ENCODE measurements at places on chromosomes 1 and 21.

DNA sequence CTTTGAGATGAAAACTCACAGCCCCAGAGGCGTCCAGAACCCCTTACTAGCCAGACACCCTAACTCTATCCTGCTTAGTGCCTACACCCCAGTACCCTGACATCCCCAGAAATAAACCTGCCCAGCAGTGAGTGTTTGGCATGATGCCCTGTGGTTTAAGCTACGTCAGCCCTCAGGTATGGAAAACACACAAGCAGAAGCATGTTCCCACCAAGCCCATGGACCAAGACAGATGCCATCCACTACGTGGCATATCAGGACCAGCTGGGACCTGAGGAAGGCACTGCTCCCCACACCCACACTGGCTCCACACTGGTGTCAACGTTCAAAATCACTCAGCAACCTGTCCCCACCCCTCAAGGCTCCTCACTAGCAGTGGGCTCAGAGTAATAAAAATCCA, 116.4 kb downstream of the SYT2 start:
- DNase-seq, result peak; percentile 20

GRCh38 chr1:160296036-160296435, 11.1 kb upstream of the PEX19 start:
- DNase-seq, result peak; percentile 18

DNA sequence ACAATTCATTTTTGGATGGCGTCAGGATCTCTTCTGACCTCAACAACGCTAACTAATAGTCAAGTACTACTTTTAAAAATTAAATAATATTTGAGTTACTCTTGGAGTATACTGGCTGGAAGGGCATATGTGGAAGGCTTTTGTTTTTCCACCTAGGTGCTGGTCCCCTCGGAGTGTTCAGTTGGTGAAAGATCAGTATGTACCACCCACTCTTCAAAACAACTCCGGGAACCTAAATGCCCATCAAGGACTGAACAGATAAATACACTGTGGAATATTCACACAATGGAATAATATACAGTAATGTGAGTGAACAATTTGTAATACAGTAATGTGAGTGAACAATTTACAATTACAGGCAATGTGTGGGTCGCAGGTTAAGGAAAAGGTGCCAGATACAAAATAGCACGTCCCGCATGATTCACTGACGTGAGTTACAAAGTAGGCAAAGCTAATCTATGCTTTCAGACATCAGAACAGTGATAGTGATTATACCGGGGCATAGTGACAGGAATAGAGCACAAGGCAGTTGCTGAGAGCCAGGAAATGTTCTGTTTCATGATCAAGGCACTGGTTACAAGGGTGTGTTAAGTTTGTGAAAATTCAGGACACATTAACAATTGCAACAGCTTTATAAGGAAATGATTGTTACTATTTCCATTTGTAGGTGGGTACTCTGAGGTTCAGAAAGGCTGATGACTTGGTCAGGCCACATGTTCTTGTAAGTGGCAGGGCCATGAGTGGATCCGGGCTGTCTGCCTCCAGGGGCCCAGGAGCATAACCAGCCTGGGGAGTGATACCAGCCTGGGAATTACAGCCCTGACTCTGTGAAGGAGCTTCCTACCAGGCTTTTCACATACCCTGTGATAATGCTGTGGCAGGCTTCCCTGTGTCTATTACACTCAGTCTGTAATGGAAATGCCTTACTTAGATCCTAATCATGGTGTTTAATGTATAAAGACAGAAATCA, 59.3 kb upstream of the ABCD3 start:
- DNase-seq, result no peak

DNA sequence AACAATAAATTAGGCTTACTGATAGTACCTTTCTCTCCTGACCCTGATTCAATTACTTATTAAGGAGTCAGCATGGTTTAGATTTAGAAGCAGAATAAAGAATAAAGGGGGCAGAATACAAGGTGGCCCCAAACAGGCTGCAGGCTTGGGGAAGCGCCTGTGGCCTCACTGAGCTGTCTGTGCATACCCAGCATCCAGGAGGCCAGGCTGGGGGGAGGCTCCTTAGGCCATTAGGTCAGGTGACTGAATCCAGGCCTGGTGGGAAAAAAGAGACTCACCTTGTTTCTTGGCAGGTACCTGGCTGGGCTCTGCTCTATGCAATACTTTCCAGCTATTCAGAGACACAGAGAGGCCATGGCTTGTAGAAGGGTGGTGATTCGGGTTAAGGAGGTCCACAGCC, 38.8 kb downstream of the PGBD5 start:
- no peak for DNase-seq

DNA sequence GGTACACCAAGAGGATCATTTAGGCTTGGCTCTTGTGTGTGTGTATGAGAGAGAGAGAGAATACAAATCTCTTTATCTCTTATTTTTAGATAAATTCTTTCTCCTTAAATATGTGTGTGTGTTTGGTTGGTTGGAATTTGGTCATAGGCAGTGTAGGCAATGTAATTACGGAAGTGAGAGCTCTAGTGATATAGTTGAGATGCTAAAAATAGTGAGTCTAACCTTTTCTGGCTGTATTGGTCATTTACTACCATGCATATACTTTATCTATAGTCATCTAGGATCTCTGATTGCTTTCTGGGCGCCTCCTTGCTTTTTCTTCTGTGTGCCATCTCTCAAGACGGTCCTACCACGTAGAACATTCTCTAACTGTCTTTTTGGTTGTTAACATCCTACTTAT, 250.2 kb downstream of the NUF2 start:
- no peak for DNase-seq

- DNase-seq, result peak; percentile 73
These were observed 46.8 kb upstream of the USP25 start for GRCh38 chr21:15682977-15683376.

DNA sequence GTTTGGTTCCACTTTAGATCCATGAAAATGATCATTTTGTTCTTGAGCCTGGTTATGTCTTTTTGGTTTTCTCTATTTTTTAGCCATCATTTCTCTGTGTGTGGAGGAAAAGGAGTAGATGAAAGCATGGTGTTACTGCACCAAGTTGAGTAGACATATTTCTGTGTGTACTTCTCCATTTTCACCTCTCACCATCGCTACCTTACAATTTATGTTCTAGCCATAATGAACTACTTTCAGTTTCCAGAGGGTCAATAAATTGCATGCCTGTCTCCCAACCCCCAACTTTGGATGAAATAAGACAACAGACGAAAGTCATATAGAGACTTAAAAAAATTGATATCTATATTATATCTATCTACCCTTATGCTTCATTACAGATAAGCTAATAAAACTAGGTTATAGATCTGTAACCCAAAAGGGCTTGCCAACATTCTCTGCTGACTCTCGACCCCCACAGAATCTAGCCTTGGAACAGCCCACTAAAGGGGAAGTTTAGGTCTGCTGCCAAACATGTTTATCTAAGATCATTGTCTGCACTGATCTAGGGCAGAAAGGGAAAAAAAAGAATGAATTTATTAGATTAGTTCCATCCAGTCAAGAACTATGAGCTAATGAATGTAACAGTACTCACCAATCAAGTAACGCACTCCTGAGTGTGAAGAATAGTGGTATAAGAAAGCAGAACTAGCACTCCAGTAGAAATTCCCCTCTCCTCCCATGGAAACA, 7.5 kb upstream of the MAN1A2 start:
- DNase-seq, result no peak

GRCh38 chr1:56646611-56647010, 1.5 kb downstream of the PRKAA2 start:
- no peak for DNase-seq

DNA sequence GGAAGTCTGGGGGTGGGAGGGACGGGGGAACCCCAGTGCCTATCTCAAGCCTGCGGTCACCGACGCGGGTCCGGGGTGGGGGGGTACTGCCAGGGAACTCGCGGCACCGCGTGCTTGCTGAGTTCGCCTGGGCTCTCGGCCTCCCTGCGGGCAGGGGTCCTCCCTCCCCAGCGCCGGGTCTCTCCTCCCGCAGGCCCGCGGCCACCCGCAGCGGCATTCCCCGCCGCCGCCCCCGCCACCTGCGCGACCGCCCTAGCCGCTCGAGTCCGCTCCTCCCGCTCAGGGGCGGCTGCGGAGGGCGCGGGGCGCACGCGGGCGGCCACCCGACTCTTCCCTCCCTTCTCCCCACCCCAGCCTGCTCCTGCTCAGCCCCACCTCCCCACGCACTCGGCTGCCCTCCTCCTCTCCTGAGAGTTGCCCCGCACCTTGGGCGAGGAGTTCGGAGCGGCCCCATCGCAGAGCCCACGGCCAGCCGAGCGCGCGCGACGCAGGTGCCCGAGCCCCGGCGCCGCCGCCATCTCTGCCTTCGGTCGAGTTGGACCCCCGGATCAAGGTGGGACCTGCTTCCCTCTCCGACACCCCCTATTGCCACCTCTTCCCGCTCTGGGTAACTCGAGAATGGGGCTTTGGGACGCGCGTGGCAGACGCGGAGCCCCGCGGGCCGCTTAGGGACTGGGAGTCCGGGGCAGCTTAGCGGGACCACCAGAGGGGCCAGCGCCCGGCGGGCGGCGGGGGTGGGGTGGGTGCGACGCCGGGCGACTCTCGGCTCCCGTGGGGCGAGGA, 105.0 kb downstream of the LEPR start:
- no peak for DNase-seq

DNA sequence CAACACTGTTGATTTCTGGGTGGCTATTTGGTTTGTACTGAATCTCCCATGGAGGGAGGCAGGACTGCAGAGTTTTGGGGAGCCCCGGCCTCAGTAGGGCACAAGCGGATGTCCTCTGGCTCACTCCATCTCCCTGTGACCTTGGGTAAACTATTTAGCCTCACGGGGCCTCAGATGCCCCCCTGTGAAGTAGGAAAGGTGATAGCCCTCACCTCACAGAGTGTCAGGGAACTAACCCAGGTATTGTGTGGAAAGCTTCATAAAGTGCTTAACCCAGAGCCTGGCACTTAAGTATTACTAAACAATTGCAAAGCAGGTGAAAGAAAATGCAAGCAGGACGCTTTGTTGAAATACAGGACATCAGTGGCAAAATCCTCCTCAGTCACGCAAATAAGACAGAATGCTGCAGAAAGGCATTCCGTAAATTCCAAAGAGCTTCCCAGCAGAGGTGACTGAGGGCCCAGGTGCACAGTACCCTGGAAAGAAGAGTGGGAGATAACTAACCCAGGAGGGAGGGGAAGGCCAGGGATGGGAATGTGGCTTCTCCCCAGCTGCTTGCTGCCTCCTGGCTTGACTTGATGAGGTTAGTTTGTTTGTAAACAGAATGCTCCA, 436.3 kb downstream of the PRDM2 start:
- no peak for DNase-seq

GRCh38 chr1:191714845-191715244, 443.4 kb upstream of the RGS18 start:
- no peak for DNase-seq

- DNase-seq, result no peak
These were observed 28.0 kb upstream of the DNASE2B start for GRCh38 chr1:84370266-84370665.

DNA sequence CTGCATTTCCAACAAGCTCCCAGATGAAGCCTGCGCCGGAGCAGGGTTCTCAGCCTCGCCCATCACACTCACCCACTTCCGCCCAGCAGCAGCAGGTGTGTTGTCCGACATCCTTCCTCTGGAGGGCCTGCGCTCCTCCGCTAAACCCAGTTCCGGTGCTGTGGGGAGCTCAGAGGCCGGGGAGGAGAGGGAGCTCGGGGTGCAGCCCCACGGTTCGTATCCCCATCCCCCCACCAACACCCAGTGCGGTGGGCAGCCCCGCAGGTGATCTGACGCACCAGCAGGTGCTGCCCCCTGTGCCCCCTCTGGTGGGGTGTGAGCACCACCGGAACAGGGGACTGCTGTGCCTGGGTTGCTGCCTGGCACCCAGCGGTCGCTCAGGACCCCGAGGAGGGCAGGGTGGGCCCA, 3.4 kb upstream of the PEX10 start:
- no peak for DNase-seq

DNA sequence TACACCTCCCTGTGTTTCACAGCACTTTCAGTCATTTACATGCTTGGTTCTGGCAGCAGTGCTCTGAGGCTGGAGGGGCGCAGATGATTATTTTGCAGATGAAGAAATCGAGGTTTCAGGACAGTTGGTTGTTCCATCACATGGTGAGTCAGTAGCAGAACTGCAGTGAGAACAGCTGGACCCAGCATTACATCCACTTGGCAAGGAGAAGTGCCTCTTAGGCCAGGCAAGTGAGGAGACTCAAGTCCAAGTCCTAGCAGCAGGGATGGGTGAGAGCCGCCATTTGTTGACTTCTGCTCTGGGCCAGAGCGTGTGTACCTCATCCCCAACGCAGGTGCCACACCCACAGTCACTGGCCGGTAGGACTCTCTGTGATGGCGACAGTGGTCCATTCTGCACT, 26.8 kb upstream of the EPHA8 start:
- DNase-seq, result peak; percentile 22

DNA sequence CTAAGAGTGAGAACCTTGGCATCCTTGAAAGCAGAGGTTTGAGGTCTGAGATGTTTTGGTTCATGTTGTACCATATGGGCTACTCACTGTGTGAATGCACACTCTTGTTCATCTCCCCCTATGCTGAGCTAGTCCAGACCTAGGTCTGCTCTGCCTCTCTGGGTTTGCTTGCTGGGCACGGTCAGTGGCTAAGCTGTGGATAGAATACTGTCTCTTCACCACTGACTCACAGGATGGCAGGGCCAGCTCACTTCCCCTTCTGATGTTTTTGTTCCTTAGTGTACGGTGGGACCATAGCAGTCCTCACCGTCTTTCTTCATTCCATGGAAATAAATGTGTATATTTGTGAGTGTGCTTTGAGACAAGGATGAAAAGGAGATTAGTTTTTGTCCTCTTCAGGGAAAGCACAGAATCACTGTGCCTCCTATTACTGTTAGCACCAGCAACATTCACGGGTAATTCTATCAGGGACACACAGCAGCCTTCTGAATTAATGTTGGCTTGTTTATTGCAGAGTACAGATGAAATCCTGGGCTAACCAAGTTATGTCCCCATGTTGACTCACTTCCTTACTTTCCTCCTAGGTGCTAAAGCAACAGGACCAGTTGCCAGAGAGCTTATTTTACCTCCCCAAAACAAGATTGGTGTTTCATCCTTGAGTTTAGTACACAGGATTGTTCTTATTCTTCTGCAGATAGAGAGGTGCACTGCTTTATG, 56.9 kb upstream of the IVNS1ABP start:
- peak; percentile 41 for DNase-seq

DNA sequence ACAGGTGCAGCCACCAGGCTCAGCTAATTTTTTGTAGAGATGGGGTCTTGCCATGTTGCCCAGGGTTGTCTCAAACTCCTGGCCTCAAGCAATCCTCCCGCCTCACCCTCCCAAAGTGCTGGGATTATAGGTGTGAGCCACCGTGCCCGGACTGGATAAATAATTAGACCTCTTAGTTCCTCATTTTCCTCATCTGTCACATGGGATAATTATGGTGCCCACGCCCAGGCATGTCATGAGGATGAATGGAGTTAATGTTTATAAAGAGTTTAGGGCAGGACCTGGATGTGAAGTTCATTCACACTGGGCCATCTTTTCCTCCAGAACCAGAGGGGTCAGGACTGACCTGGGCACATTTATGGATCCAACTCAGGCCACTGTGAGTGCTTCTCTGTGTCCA, 23.7 kb downstream of the PADI3 start:
- no peak for DNase-seq

DNA sequence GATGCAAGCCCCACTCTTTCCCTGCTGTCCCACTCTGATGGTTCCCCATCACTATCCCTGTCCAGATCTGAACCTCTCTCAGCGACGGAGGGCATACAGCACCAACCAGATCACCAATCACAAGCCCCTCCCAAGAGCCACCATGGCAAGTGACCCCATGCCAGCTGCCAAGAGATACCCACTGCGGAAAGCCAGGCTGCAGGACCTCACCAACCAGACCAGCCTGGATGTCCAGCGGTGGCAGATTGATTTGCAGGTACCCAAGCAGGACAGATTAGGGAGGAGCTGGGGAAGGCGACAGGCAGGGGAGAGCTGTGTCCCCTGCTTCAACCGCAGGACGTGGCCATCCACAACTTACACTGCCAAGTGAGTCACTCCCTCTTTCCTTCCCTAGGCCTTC, 46.9 kb downstream of the VWA5B1 start:
- no peak for DNase-seq

Measured in choroid plexus epithelial cell (primary cell).